ENCODE measurements at places on chromosomes 4 and X.

- no peak for DNase-seq
Measured at GRCh38 chr4:165767671-165768070, 105.4 kb upstream of the TLL1 start.

- no peak for DNase-seq
Measured at GRCh38 chr4:76305033-76305687, 1.4 kb upstream of the STBD1 start.

DNA sequence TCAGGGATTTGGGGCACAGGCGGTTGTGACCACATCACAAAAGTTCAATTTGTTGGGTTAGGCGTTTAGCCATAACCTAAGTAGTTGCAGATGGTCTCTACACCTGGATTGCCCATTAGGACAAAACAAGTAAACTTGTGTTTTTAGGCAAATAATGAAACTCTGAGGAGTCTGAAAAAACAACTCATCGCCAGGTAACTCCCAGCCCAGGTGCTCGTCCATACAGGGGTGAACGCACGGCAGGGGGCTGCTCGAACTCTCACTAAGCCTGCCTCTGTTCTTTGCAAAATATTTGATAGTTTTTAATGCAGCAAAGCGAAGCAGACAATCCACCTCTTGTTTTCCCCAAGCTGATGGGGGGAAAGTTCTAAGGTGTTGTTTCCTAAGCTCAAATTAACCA lies 559 bp upstream of the RHOH start:
- DNase-seq, result no peak

DNA sequence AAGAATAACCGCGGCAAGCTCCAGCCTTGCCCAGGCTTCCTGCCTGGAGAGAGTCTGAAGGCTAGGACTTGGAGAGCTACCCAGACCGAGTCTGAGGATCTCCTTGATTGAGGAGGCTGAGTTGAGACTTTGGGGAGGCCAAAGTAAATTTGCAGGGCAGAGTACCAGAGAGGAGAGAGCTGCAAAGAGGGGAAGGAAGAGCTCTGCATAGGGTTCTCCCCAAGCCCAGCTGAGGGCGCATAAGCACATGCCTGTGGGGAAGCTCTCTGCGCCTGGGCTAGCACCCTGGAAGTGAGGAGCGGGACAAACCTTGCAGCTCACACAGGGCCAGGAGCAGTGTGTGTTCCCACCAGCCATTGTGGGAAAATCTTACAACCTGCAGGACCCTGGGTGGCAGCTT lies 56.1 kb downstream of the FAM193A start:
- DNase-seq, result no peak

GRCh38 chr4:157045507-157046127 lies 30.3 kb upstream of the GLRB start:
- no peak for DNase-seq

- no peak for DNase-seq
Measured at GRCh38 chr4:27018910-27019309, 158.3 kb downstream of the STIM2 start.

DNA sequence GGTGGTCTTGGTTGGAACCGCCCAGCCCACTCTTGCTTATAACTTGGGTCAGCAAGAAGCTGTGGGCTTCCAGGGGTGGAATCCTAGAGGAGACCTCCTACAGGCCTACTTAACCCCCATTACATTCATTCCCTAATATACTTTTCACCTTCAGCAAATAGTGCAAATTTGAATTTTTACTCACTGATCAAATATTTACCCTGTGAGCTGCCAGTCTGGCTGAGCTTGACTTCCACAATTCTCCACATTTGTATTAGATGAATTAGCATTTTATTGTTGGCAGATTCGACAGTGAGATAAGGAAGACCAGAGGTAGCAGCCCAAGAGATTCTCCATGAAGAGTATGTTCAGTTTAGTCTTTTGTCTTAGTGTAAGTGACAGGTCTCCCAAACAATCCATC lies 199.6 kb downstream of the BCOR start:
- DNase-seq, result no peak

GRCh38 chr4:167955006-167955405 lies 137.3 kb upstream of the ANXA10 start:
- no peak for DNase-seq

DNA sequence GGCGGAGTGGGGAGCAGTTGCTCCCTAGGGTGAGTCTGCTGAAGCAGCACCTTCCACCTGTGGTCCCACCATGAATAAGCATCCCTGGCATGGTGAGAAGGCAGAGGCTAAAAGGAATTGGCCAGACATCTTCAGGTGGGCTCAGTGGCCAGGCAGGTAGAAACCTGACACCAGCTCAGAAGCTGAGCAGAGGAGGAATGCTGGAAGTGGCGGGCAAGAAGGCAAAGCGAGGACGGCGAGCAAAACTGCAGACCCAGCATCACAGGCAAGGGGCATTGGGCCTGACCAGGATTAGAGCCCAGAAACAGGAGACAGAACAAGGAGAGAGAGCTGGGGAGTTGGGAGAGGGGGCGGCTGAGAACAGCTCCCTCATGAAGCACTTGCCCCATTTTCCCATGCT lies 25.3 kb downstream of the TSC22D3 start:
- no peak for DNase-seq

GRCh38 chrX:17537723-17538243 lies 162.8 kb downstream of the NHS start:
- DNase-seq, result no peak

DNA sequence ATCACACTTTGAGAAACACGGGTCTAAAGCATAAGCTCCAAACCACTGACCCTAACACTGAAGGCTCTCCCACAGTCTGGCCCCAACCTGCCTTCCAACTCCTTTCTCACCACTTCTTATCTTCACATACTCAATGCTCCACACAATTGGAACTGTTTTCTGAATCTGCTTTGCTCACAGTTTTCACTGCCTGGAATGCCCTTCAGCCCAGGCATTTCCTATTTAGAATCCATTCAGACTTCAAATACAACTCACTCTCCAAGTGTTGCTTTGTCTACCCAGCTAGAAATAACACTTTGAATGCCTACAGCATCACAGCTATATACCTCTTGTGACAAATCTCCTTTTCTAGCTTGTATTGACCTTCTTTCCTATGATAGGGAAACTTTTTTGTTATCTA lies 10.2 kb downstream of the OTUD4 start:
- no peak for DNase-seq

DNA sequence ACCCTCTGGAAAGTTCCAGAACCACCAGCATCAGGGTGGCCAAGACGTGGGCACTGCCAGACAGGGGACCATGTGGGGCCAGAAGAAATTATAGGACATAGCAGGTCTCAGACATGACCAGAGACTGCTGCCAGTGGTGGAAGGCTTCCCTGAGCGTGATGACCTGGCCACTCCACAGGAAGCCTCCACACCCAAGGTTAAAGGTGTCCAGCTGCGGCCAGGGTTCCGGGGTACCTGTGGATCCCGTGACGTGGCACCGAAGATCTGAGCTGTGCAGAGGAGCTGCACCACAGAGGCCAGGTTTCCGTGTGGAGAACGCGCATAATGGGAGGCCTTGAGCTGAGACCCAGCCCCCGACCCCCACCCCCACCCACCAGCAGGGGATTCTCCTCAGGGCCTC lies 16.4 kb upstream of the CTBP1 start:
- no peak for DNase-seq

DNA sequence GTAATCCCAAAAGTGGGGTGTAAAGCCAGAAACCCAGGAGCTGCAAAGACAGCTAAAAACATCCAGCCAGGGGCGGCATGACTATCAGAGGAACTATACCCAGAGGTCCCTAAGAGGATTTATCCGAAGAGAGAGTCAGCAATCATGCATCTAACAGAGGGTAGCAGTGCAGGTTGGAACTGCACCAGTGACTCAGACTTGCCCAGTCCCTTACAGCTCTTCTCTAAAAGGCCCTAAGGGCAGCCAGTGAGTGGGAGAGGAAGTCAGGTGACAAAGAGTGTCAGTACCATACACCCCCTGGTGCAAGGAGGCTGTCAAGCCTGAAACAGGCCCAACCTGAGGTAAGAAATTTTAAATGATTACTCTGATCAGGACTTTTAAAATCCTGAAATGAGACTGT lies 88.1 kb downstream of the CAMK2D start:
- DNase-seq, result no peak

GRCh38 chr4:143726714-143727113 lies 26.2 kb upstream of the FREM3 start:
- no peak for DNase-seq

DNA sequence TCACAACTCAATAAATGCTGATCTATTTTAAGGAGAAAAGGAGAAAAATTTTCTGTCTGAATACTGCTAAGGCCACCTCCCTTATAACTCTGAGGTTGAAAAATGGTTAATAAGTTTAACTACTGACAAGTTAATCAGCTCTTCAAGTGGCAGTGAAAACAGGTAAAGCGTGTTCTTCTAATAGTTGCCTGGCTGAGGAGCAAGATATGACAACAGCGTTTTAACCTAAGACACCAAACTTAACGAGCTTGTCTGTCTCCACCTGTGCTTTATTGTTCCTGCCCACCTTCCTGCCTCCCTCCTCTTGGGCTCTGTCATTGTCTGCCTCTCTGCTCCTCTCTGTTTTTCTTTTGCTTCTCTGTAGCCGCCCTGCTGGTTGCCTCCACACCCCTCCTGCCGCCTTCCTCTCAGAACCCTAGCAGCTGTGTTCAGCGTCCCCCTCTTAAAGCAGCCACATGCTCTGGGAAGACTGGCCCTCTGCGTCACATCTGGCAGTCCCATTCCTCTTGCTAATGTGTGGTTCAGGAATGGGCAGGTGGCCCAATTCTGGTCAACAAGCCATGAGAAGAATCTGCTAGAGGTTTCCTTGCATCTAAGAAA lies 4.3 kb upstream of the TSPAN5 start:
- peak; percentile 3 for DNase-seq

All from stimulated activated CD8-positive, alpha-beta memory T cell treated with anti-CD3 and anti-CD28 coated beads, Interleukin-7, amount 100 ng/mL, for 24 hours (primary cell).